Daoy (cell line): ENCODE measurements at places on chromosomes 2 and 18. TPM values are rescaled to one million over a fixed set of nuclear protein-coding genes. Genes with fewer than 3 reads are reported as not detected.
A peak's percentile ranks its signal among the peaks of the same experiment; 100 is the strongest.

DNA sequence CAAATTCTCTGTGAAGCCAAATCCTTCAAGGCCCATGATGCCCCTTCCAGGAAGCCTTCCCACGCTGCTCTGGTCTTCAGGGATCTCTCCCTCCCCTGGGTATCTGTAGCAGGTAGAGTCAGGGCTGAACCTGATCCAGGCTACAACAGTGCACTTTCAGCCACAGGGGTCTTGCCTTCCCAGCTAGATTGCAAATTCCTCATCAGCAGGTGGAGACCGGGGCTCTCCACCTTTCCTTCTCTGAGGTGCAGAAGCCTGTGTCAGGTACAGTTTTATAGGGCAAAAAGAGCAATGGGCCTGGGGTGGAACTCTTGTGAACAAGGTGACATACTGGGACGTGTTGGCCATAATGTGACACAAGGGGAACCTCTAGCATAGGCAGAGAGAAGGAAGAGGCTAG is 312.9 kb downstream of the MYCN start:
- DNase-seq: no peak

DNA sequence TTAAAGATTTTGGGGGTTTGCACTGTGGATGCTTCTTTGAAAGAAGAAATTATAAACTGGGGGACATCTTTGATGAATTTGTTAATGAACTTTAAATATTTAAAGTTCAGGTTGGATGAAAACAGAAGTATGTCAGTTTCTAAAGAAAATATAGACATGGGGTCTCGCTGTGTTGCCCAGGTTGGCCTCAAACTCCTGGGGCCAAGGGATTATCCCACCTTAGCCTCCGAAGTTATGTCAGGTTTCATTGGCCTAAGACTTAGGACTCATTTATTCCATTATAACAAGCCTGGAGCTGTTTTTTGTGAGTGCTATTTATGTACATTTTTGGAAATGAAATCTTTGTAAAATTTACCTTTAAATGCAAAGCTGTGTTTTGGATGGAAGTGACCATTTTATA is 2.5 kb downstream of the NAB1 start:
- no peak for DNase-seq

DNA sequence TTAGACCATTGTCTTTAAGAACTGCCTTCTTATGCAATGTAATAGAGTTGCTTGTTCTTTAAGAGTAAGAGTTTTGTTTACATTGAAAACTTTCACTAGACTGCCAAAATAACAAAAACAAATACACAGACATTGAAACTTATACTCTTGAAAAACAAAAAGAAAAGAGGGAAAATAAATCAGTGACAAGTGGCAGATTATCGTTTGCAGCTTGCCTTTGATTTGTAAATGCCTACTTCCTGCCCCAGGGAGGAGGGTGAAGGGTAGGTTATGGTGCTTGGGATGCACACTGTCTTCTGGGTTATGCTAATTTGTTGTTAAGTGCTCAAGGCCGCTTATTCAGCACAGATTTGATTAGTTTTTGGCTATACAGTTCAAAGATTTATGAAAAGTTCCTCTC is 198.7 kb downstream of the TGIF1 start:
- DNase-seq: no peak

- peak; percentile 25 for DNase-seq
These were observed 1.3 kb downstream of the EML6 start for GRCh38 chr2:54724560-54725342.

GRCh38 chr2:129135017-129135416 is 816.3 kb upstream of the HS6ST1 start:
- no peak for DNase-seq

The RIF1 gene
- 45.9 and 56.1 TPM in 2 replicates for total RNA-seq

DNA sequence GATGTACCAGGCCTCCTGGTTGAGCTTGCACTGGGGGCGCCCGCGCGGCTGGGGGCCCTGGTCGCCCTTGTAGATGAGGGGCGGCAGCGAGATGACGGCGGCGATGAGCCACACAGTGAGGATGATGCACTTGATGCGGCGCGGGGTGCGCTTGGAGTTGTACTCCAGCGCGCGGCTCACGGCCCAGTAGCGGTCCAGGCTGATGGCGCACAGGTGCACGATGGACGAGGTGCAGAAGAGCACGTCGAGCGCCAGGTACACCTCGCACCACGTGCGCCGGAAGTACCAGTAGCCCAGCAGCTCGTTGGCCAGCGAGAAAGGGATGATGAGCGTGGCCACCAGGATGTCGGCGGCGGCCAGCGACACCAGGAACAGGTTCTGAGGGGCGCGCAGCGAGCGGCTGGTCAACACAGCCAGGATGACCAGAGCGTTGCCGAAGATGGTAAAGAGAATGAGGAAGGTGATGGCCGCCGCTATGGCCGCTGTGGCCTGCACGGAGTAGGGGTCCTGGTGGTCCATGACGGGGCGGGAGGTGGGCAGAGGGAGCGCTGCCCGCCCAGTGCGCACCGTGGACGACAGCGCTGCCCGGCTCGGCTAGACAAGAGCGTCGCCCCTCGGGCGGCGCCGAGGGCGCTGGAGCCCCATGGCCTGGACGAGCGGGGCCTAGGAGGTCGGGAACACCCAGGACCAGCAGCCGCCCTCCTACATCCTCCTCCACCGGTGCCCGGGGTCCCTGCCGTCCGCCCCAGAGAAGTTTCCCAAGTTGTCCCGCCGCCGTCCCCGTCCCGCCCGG is 544 bp downstream of the ADRA2B start:
- DNase-seq: no peak

The PER2 gene
- 1.7 and 3.3 TPM in 2 replicates for total RNA-seq

DNA sequence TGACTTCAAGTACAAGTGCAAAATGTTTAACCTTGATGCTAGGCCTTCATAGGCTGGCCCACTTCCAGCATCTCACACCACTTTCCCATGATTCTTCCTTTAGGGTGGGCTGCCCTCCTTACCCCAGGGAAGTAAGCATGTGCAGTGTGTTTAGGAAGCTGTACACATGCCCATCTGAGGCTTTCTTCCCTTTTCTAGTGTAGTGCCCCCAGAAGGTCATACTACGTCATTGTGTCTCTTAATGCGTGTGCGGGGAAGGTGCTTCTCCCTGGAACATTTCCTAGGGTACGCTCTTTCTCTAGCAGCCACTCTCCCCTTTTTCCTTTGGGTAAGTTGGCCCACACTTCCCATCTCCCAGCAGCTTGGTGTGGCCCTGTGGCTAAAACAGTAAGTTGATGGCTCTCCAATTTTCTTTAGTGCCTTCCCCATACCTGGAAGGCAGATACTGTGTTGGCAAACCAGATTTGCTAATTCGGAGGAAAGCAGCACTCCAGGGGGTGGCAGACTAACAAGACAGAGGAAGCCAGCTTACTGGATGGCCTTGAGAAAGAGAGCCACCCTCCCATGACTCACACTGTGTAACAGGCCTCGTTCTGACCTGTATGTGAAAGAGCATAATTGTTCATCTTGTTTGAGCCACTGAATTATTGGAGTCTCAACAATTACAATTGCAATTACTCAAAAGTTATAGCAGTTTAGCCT is 1.1 kb upstream of the SULT6B1 start:
- DNase-seq: peak; percentile 95

DNA sequence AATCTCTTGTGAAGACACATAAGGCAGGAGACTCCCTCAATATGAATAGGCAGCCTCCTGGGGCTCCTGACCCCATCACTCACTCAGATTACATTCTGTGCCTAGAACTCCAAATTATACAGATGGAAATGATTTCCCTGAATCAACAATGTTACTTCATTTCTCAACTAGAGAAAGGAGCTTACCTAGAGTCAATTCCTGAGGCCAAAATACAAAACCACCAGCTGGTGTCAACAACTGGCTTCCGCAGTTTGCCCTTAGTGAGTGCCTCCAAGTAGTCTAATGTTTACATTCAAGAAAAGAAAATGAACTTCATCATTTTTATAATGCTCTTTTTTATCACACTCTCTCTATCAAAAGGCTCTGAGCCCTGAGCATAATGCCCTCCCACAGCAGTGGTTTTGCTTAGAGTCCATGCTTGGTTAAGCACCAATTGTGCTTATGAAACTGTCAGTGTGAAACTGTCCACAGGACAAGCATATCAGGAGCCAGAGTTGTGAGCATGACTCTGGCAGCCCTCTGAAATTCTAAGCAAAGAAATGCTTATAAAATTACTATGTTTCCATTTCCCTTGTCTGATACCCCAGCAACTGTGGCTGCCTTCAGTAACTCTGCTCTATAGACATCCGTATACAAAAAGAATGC is 305.7 kb upstream of the PKDCC start:
- no peak for DNase-seq
